D341Med (cell line): ENCODE measurements at places on chromosomes 11 and 22.
A peak's percentile ranks its signal among the peaks of the same experiment; 100 is the strongest.

GRCh38 chr22:45246060-45246985, 5.6 kb upstream of the KIAA0930 start:
- no peak for DNase-seq

GRCh38 chr11:11210446-11210845, 142.6 kb downstream of the CSNK2A3 start:
- no peak for DNase-seq

DNA sequence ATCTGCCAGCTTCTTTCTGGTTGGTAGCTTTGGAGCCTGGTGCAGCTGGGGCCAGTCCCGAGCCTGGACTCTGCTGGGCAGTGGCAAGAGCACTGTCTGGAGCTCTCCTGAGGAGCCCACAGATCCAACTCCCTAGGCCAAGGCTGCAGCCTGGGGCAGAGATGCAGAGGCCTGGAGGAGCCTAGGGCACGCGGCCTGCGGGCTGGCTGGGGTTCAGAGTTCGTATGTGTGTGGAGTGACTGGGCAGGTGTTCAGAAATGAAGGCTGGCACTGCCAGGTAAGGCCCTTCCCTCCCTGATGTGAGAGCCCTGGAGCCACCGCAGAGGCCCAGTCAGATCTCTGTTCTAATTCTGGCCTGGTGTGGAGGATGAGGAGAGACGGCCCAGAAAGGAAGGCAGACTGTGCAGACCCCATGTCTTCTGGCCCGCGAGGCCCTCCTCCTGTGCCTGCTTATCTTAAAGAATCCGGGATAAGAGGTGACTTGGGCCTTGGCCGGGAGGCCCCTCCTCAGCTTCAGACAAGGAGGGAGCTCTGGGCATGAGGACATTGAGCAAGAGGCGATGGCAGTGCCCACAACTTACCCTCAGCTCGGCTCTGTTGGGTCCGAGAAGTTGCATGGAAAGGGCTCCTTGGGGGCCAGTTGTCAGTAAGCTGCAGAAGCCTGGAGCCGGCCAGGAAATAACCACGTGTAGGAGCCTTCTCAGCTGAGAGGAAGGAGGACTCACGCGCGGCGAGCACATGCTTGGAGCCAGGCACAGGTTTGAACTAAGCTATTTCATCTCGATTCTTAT, 62.2 kb upstream of the B3GAT1 start:
- DNase-seq: no peak

DNA sequence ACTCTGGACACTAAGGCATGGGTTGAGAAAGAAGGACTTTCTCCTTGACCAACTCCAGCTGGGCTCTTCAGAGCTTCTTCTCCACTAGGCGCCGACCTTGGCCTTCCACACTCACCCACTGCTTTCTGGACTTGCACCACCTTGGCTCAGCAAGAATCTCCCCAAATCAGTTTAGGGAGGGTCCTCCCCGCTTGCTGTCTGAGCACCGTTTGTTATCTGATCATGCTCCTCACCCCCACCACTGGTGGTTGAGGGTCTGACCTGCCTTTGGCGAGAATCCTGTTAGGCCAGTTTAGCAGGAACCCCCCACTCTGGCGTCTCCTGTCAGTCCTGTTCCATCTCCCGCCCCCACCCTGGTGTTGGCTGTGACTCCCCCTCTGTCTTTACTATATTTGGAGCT, 10.4 kb downstream of the APOL2 start:
- no peak for DNase-seq

- DNase-seq: no peak
Observed at GRCh38 chr11:77548552-77549445, 41.0 kb upstream of the AQP11 start.

DNA sequence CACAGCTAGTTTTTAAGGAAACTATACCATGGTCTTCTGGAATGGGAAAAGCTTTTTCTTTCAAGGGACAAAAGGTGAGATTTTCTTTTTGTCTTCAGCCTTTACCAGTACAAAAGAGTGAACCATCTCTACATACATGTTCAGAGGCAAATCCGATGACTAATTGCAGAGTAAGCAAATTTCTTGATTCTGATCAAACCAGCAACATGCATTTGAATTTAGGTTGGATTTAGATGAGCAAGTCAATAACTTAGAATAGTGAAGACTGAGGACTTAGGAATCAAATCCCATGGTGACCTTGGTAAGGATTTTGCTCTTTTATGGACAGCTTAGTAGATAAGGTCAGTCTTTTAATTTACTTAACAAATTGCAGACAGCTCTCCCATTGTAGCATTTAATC, 65.9 kb upstream of the BLID start:
- no peak for DNase-seq

GRCh38 chr11:4393858-4394223, 339 bp upstream of the TRIM21 start:
- no peak for DNase-seq

GRCh38 chr11:93512949-93513667, 30.1 kb downstream of the SMCO4 start:
- DNase-seq: no peak

GRCh38 chr22:38468443-38469305, 778 bp downstream of the KDELR3 start:
- DNase-seq: no peak

DNA sequence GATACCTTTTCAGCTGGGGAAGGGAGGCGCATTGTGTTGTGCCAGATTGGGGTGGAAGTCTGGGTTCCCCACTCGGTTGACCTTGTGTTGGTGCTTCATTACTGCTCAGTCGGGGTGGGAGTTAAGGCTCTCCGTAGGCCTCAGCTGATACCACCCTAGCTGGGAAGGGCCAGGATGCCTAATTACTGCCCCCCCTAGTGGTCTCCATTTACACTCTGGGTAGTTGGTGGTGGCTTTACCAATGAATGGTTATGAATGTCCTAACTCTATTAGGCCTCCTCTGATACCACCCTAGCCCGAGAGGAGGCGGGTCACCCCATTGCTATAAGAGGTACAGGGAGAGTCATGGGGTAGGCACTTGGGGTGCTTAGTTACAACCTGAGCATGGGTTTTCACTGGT, 27.5 kb upstream of the HIKESHI start:
- DNase-seq: no peak

DNA sequence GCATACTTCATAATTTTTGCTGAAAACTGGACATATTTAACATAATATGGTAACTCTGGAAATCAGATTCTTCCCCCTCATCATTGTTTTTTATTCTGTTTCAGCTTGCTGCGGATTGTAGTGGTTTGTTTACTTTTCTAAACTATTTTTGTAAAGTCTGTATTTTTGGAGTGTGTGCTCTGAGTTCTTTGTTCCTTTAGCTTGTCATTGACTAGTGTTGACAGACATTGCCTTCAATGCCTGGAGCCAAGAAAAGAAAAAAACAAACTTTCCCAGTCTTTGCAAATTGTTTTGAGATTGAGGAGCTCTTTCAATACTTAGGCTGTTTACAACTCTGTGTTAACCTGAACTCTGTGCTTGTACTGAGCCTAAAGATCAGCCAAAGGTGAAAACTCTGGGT, 137.3 kb upstream of the CEP126 start:
- DNase-seq: no peak

GRCh38 chr11:72078477-72078876, 1.9 kb downstream of the NUMA1 start:
- no peak for DNase-seq

GRCh38 chr11:5524756-5525155, 8.3 kb upstream of the UBQLNL start:
- no peak for DNase-seq

- DNase-seq: peak; percentile 82
Observed at GRCh38 chr11:18203723-18204122, 31.1 kb downstream of the MRGPRX4 start.

DNA sequence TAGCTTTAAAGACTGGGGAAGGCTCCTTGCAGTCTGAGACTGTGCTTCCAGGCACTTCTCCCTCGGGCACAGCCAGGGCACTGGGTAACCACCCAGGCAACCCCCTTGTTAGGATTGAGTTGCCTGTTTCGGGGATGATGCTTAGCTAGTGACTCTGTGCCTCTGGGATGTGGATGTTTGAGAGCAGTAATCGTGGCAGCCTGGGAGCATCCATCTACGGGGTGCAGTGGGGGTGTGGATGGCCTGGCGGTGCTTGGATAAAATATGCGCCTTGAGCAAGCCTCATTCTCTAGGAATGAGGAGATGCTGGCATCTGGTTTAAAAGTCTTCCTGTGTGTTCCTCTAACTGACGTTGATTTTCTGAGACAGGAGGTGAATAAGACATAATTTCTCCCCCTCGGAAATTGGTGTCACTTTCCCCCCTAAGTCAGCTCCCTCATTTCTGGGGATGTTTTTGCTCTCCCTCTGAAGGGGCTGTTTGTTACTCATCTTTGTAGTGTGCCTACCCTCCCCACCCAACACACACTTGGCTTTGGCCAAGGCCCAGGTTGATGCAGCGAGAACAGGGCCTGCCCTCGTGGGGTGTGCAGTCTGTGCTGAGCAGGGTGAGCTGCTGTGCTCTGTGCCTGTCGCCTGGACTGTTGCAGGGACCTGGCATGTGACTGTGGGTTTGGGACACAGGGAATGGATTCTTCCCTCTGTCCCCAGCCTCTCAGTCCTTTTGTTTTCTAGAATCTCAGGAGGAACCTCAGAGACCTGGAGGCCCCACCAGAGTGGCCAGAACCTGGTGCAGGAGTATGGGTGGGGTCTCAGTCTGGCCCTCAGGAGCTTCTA, 2.0 kb downstream of the GNAZ start:
- no peak for DNase-seq

DNA sequence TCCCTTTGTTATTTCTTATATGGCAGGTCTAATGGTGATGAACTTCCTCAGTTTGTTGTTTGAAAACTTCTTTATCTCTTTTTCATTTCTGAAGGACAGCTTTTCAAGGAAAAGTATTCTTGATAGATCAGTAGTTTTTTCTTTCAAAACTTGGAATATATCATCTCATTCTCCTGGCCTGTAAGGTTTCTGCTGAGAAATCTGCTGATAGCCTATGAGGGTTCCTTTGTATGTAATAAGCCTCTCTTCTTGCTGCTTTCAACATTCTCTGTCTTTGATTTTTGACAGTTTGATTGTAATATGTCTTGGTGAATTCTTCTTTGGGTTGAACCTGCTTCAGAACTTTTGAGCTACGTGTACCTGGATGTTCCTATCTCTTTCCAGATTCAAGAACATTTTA, 46.0 kb downstream of the PIWIL4 start:
- no peak for DNase-seq

- DNase-seq: no peak
Observed at GRCh38 chr22:38040953-38041759, 16.0 kb upstream of the PICK1 start.

GRCh38 chr11:9905501-9905951, 241.6 kb downstream of the SWAP70 start:
- no peak for DNase-seq

DNA sequence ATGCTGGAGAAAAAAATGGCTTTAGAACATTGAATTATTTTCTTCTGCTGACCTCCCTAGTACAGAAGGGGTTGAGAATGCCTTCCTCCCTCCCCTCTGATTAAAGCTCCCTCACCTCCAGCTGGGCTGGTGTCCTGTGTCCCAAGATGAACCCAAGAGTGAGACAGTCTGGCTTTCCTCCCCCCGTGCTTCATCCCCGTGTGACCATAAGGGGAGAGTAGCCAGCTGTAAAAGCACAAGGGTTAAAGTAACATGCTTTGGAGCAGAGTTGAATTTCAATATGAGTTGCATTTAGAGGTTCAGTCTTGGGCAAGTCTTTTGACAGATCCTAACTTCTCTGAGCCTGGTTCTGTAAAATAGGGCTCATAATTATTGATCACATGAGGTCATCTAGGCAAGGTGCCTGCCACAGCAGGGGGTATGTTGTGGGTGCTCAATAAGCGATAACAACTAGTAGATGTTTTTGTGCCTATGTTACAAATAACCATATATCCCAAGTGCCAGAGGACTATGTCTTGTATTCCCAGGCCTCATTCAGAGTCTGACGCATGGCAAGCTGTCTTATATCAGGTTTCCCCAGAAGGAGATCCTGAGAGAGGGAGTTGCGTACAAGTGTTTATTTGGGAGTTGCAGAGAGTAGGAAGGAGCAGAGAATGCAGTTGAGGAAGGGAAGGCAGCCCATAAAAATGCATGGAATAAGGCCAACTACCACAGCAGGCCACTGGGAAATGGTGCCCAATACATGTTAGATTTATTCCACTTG, 4.1 kb downstream of the PRG2 start:
- no peak for DNase-seq

GRCh38 chr11:119683783-119684182, 45.2 kb downstream of the NECTIN1 start:
- no peak for DNase-seq

- no peak for DNase-seq
Observed at GRCh38 chr11:134841411-134841810, 429.4 kb upstream of the B3GAT1 start.

GRCh38 chr22:47095395-47096122, 333.1 kb downstream of the TBC1D22A start:
- DNase-seq: no peak

GRCh38 chr22:45620706-45621105, 50.9 kb upstream of the ATXN10 start:
- no peak for DNase-seq

- DNase-seq: no peak
Observed at GRCh38 chr22:28604966-28605761, 74.5 kb downstream of the TTC28 start.

DNA sequence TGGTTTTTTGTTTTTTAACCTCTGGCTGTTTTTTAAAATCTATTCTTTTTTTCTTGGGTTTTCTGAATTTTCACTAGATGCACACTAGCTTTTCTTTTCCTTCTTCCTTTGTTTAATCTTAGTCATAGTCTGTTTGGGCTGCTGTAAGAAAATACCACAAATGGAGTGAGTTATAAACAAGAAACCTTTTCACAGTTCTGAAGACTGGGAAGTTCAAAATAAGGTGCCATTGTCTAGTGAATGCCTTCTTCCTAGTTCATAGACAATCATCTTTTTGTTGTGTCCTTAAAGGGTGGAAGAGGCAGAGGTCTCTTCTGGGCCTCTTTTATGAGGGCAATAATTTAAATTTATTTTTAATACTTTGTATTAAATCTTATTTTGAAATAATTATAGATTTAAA, 532.9 kb upstream of the ANO5 start:
- no peak for DNase-seq

DNA sequence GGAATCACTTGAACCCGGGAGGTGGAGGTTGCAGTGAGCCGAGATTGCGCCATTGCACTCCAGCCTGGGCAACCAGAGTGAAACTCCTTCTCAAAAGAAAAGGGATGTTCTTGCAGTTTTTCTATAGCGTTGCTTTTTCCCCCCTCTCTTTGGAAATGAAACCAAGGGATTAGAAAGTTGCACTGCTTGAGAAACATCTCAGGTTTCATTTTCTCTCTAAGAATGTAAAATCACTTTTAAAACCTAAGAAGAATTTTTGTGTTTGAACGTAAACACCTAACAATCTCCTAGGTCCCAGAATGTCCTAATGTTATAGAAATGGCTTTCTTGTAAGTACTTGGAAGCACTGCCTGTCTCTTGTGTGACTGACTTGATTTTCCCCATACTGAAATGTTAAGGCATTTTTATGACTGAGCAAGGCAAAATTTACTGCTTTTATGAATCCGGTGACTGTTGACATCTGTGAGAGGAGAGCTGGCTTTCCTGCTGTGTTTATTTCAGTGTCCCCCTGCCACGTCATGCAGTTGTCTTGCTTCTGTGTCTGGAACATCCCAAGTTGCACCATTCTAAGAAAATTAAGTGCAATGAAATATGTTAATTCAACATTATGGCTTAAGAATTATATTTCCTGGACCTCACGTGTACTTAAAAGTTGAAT, 37.7 kb downstream of the NF2 start:
- DNase-seq: no peak

- DNase-seq: no peak
Observed at GRCh38 chr22:43226377-43227238, 39.7 kb upstream of the TTLL12 start.
